ENCODE measurements at places on chromosomes 12 and 14.

GRCh38 chr12:23581913-23582312, 367.6 kb downstream of the SOX5 start:
- DNase-seq = no peak

GRCh38 chr12:98674841-98675240, 29.8 kb downstream of the APAF1 start:
- no peak for DNase-seq

- peak; percentile 72 for DNase-seq
Measured at GRCh38 chr12:57837864-57838562, 8.5 kb downstream of the CTDSP2 start.

DNA sequence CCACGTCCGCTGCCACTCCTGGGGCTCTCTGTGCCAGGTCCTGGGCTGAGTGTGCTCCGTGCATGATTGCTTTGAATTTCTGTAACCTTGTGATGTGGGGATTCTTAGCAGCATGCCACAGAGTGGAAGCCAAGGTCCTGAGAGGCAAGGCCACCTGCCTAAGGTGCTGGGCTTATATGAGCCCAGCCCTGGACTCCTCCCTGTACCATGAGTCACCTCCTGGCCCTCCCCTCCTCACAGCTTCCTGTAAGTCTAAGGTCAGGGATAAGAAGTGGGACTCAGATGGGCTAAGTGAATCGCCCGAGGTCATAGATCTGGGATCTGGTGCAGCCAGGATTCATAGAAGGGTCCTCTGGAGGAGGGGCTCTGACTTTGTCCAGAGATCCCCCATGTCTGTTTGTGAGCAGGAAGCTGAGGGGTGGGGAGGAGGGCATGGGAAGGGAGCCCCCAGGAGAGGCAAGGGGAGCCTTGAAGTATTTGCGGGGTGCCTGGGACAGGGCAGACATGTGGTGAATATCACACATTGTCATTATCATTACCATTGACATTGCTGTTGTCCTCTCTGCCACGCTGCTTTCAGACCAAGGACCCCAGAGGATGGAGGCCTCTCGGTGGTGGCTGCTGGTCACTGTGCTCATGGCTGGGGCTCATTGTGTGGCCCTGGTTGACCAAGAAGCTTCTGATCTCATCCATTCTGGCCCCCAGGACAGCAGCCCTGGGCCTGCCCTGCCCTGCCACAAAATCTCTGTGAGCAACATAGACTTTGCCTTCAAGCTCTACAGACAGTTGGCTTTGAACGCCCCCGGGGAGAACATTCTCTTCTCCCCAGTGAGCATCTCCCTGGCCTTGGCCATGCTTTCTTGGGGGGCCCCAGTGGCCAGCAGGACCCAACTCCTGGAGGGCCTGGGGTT, 28.8 kb downstream of the SERPINA3 start:
- DNase-seq = no peak

DNA sequence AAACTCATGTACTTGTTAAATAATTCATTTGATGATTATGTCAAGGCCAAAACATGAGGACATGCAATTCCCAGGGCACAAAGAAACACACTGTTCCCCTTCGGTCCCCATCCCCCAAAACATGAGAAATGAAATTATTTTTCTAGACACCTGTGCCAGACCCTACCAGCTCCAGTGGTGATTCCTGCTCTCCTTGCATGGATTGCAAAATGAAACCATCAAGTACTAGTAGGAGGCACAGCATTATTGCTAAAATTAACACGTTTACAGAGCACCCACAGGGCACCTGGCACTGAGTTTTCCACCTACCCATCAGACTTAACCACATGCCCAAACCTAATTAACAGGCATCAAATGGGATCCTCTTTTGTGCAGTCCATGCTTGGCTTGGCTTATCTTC, 76.6 kb downstream of the ZFC3H1 start:
- DNase-seq = no peak

- DNase-seq = no peak
Measured at GRCh38 chr12:67391034-67391433, 121.9 kb downstream of the CAND1 start.

GRCh38 chr12:6229224-6230218, 29.3 kb downstream of the CD9 start:
- no peak for DNase-seq

DNA sequence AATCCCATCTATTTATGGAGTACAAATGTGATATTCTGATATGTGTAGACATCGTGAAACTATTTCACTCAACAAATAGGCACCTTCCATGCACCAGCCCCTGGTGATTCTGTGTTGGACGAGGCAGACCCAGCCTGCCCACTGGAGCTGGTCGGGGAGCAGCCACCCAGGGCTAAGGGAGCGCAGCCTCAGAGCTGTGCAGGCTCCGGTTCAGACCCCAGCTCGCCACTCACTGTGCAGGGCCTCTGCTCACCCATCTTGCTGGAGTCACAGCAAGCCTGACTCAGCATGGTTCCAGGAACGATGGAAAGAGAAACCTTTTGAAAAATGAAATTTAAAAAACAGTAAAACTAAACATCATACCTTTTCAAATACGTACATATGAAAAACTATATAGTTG, 52.3 kb upstream of the BCL11B start:
- no peak for DNase-seq

GRCh38 chr12:120314220-120314619, 12.1 kb downstream of the SIRT4 start:
- no peak for DNase-seq

- no peak for DNase-seq
Measured at GRCh38 chr14:85974602-85975001, 444.7 kb downstream of the FLRT2 start.

- DNase-seq = no peak
Measured at GRCh38 chr12:52045794-52046199, 5.4 kb upstream of the NR4A1 start.

GRCh38 chr12:48961331-48961730, 4.0 kb upstream of the ARF3 start:
- DNase-seq = no peak

- DNase-seq = no peak
Measured at GRCh38 chr12:1157046-1157445, 166.0 kb downstream of the ERC1 start.

DNA sequence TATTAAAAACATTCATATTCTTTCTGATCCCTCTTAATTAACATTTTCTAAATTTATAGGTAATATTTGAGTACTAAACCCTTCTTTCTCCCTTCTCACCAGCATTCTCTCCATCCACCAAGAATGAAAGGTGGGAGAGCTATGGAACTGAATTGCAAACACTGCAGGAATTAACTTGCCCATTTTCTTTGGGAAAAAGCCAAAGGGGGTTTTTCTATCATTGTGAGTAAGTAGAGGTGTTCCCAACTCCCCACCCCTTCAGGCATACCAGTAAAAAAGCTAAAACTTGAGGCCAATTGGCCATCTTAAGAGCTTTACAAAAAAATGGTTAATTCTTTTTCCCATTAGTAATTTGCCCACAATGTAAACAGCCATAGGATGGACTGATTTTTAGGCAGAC, 23.7 kb downstream of the PCNX1 start:
- DNase-seq = no peak

DNA sequence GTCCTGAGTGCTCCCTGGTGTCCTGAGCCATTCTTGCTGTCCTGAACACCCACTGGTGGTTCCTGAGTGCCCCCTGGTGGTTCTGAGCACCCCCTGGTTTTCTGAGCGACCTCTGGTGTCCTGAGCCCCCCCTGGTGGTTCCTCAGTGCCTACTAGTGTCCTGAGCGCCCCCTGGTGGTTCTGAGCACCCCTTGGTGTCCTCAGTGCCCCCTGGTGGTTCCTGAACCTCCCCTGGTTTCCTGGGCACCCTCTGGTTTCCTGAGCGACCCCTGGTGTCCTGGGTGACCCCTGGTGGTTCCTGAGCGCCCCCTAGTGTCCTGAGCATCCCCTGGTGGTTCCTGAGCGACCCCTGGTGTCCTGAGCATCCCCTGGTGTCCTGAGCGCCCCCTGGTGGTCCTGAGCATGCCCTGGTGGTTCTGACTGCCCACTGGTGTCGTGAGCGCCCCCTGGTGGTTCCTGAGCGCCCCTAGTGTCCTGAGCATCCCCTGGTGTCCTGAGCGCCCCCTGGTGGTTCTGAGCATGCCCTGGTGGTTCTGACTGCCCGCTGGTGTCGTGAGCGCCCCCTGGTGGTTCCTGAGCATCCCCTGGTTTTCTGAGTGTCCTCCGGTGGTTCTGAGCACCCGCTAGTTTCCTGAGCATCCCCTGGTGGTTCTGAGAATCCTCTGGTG, 473.1 kb downstream of the TMEM121 start:
- DNase-seq = peak; percentile 1

DNA sequence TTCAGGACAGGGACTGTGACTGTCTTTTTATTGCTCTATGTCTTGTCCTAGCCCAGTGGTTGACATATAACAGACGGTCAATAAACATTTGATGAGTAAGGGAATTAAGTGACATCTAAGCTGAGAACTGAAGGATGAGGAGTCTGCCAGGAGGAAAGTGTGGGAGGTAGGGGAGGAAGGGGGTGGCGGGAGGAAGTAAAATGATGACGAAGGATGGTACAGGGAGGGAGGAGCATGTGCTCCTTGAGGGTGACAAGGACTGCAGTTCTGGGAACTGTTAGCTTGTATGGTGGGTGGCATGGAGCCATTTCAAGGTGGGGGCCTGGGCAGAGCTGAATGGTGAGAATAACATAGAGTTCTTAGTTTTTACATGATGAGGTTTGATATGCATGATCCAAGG, 64.4 kb downstream of the RGS6 start:
- DNase-seq = no peak

GRCh38 chr14:105187935-105188524, 6.9 kb upstream of the NUDT14 start:
- DNase-seq = no peak

DNA sequence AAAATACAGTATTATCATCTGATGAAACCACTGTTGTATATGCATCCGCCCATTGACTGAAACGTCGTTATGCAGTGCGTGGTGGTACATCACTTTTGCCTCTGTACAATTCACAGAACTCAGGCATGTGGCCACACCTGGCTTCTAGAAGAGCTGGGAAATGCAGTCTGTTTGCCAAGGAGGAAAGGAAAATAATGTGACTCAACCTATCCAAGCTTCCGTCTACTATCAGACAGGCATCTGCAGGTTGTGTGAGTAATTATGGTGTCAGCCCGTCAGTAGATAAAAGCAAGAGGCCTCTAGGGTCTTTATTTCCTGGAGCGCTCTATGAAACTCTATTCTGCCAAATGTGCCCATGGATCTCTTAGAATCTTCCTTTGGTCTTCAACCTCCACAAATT, 111.6 kb downstream of the BBS10 start:
- no peak for DNase-seq

DNA sequence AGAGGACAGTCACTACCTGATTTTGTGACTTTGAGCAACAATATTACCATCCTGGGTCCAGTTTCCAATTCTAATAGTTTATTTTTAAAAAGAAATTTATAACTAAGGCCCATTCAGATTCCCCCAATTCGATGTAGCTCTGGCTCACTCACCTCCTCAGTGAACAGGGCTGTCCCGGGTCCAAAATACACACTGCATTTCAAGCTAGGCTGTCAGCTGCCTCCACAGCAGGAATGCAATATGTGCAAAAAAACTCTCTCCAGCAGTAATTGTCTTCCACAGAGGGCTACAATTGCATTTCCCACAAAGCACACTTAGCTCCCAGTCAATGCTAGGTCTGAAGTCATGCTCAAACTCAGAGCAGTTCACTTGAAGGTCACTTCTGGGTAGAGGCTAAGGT, 39.3 kb upstream of the ZNF641 start:
- DNase-seq = no peak

DNA sequence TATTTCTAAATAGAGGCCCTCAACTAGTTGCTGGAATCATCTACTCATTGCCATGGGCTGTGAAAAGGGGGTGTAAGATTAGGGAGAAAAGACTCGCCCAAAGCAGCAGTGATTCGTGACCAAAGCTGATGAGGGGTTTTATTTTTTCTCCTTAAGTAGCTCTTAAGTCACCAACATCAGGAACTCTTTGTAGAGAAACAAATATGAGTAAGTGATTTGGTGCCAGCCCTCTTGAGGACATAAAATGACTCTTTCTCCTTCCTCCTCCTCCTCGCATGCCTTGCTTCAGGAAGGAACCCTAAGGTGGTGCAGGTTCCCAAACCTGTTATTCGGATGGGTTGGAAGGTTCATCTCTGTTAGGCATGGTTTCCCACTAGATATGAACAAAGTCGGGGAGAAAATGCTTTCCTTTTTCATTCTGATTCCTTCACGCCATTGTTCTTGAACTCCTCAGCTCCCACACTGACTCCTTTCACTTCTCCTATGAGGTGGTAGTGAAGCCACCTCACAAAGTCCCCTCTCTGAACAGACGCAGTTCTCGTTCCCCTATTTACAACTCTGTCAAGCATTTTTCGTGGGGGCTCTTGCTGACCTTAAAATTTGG, 113.4 kb downstream of the ETV6 start:
- DNase-seq = no peak

DNA sequence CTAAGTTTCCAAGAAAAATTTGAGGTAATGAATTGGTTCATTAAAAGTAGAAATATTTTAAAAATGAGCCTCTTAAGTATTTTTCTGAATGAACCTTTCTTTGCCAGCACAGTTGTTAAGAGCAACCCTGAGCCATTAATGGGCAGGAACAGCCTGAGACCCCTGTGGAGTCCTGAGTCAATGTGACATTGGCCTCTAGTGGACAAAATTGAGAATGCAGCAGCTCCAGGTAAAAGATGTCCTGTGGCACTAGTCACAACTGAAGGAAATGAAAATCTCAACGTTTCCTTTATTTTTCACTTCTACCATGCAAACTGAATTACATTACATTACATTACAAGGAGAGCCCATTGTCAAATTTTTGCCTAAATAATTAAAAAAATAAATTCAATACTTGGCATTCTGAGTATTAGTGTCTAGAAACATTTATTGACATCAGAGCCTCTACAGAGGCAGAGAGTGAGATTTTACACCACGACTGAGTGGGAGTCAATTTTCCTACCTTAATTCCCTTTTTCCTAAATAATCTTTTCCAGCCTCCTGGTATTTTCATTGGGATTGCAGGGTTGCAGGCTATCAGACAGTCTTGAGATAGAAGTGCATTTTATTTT, 135.7 kb downstream of the PPM1H start:
- peak; percentile 77 for DNase-seq

GRCh38 chr14:95034788-95035187, 122.5 kb downstream of the DICER1 start:
- DNase-seq = no peak

GRCh38 chr12:124490584-124491305, 76.7 kb downstream of the NCOR2 start:
- DNase-seq = no peak

DNA sequence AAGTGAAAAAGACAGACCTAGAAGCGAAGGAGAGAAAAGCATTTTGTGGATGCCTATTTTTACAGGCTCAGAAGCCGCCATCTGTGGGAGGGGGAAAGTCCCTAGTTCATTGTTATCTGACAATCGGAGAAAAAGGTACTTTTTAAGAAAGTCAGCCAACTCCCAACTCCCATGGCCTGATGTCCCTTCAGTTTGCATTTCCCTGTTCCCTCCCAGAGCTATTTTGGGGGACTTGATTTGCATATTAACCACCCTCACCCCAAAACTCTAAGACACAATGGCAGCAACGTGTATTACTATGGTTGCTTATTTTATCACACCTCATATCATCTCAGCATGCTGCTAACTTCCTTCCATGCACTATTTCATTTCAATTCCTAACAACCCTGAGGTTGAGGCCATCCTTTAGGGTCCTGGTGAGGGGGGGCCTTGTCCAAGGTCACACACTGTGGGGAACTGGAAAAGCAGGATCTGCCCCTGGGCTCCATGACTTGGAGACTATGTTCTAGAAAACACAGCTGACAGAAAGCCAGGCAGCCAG, 18.7 kb downstream of the HVCN1 start:
- DNase-seq = no peak

GRCh38 chr12:74171478-74171909, 366.1 kb upstream of the ATXN7L3B start:
- no peak for DNase-seq

GRCh38 chr12:65696227-65696626, 128.1 kb upstream of the HMGA2 start:
- DNase-seq = no peak

All from hindlimb muscle (tissue), 1 donor.